ENCODE measurements at places on chromosomes 7 and 10.

DNA sequence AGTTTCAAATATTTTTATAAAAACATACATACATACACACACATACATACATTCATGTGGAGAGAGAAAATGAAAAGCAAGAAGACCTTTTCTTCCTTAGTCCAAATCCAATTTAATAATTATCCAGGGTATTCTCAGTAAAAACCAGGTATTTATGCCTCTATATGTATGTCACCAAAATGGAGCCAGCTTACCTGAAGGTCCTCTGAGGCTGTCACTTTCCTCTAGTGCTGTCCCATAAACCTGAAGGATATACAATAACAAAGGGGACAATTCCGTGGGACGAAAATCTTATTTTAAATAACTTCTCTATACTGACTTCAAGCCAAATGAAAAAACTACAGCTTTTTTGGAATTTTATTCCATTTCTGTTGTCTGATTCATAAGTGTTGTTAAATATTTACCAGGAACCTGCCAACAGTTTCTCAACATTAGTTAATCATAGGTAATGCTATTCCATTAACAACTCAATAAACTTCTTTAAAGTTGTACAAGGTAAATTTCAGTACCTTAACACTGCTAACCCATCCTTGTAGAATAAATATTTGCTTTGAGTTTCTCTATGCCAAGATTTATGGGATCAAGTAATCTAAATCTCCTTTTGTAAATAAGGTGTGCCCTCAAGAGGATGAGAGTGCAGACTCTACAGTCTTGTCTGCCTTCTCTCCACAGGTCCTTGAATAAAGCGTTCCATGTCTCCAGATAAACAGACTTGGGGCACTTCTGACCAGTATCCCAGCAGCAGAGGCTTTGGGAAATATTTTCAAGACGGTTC, 260.3 kb downstream of the AHR start:
- DNase-seq, result no peak

DNA sequence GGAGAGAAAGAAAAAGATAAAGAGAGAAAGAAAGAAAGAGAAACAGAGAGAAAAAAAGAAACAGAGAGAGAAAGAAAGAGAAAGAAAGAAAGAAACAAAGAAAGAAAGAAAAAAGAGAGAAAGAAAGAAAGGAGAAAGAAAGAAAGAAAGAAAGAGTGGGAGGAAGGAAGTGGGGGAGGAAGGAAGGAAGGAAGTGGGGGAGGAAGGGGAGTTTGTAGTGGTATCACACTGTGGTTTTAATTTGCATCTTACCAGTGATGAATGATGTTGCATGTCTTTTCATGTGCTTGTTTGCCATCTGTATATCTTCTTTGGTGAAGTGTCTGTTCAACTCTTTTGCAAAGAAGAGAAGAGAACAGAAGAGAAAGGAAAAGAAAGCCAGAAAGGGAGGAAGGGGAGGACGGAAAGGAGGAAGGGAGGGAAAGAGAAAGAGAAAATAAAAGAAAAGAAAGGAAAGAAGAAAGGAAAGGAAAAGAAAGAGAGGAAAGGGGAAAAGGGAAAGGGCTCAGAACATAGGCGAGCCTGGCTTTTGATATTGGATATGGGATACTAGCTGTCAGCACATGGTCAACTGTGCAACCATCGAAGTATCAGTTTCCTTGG, 79.2 kb upstream of the FRMD4A start:
- no peak for DNase-seq

- no peak for DNase-seq
These were observed 968.6 kb upstream of the ZNF722 start for GRCh38 chr7:63030061-63030460.

- DNase-seq, result no peak
These were observed 142.9 kb upstream of the ITGB1 start for GRCh38 chr10:33100781-33101391.

DNA sequence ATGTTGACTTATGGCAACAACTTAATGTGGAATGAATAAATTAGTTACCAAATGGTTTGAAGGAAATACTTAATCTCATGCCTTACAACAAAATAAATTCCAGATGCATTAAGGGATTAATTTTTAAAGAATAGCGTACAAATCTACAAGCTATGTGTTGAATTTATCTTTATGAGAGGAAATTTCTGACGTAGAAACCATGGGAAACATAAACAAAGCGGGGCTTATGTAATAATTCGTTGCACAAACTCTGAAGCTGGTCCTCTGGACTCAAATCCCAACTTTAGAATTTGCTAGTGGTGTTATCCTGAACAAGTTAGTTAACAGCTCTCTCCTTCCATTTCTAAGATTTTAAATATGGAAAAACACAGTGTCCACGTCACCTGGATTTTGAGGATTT, 137.4 kb upstream of the CALCR start:
- DNase-seq, result no peak

GRCh38 chr7:29146057-29146706, at the start of gene CPVL:
Gene CPVL (minus strand): TSS chr7:29146537. CDS start chr7:29121061, 25,476 bp downstream.
- DNase-seq, result no peak

DNA sequence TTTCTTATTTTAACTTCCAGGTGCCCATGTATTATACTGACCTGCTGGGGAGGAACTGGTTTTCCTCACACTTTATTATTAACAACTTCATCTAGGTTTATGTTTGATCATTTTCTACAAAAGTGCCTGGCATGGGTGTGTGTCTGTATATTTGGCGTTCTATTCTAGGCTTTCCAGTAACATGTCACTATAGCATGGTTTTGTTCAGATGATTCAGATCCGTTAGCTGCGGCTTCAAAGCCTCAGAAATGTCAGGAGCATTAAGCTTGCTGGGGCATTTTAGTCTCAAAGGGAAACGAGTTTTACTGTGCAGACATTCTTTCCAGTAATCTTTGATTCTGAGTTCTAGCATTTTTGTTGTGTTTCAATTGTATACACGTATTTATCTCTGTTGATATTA, 2.3 kb downstream of the INPP5A start:
- no peak for DNase-seq

DNA sequence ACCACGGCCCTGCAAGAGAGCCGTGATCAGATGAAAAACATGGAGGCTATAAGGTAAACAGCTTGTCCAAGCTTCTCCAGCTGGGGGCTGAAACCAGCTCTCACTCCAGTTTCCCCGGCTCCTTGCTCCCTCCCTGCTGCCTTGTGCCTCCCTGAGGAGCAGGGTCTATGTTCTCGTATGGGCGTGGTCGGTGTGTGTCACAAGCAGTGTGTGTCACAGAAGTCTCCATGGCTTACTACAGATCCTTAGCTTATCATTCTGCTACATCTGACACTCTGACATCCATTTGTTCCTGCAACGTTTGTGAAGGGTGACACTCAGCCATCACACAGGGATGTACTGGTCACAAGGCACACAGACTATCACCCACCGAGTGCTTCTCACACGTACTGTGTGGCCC, 54.6 kb downstream of the CSGALNACT2 start:
- DNase-seq, result no peak

- no peak for DNase-seq
These were observed 36.5 kb downstream of the RAPGEF5 start for GRCh38 chr7:22320416-22320815.

DNA sequence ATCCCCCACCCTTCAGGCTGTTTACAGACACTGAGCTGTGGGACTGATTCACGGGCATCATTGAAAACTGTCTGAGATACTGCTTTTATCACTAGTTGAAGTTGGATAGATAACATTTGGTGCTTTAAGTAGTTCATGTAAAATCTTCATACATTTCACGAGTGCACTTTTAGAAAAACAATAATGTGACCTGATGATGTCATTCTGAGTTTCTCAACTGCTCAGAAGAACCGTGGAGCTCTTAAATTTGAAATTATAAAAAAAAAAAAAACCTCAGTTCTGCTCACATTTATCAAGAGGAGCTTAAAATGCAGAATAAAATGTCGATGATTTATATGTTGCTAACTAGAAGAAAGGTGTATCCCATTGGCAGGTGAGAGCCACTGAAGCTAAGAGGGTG, 81.5 kb downstream of the GALNT11 start:
- no peak for DNase-seq

DNA sequence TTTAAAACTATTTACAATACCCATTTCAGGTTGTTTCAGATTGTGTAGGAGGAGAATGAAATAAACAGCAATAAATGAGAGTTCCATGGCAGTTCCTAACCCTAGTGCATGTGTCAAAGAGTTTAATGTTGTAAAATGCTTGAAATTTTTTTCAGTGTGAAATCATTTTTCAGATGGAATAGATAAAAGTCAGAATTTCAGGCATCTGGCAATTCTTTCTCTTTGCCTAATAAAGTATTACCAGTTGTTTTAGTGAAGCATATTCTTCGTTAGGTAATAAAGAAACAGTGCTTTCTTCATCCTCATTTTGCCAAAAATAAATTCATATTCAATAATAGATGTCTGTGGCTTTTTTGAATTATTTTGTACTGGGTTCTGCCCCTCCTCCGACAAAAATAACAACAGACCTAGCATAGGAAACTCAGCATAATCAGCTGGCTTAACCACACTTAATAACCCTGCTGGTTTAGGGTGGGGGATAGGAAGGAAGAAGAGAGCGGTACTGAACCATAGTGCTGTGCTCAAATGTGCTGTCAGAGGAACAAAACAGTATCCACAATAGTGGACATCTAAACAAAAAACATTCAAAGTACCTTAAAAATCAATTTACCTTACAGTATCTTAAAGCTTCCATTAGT, 39.1 kb downstream of the MINDY3 start:
- DNase-seq, result no peak

DNA sequence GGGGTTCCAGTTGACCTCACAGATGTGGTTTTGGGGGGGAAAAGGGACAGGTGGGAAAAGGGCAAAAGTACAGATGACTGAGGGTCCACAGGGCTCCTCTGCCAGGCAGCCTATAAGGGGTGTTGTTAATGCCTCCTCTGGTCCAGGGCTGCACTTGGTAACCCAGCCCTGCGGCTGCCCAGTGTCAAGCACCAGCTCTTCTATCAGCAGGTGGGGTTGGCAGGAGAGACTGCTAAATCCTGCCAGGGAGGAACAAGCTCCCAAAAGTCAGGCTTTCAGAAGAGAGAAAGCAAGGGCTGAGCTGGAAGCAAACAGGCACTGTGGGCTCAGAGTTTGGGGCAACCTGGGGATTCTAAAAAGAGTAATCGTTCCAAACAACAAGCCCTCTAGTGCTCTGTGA, 39.1 kb downstream of the LRRC20 start:
- no peak for DNase-seq

DNA sequence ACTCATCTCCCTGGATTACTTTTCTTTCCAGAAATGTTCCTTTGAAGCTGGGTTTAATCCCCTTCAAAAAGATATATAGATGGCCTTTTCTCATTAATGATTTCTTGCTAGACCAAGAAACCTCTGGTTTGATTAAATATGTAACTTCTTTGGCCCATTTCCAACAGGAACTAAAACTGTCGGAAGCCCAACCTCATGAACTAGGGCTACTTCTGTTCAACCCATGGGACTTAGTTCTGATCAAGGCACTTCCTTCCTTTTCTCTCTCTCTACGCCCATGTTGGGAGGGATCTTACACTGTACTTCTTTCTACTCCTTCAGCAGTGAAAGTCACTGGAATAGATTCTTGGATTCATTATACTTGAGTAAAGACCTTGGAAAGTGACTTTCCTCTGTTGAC, 83.6 kb downstream of the TMEM106B start:
- DNase-seq, result no peak

- no peak for DNase-seq
These were observed 12.8 kb downstream of the SUN1 start for GRCh38 chr7:845091-845490.

DNA sequence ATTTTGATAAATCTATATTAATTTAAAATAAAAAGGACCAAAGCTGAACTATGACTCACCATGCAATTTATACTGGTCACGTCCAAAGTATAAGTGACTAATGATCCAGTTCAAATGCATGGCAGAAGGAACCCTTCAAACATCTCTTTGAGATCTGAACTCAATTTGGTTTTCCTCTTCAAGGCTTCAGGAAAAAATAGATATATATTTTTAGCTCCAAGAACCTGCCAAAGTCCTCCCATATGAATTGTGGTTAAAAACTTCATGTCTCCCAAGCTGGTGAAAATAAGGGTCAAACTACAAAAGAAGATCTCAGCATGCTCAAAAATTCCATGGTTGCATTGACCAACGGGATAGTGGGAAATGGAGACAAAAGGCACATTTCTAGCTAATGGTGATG, 34.6 kb upstream of the PDE1C start:
- no peak for DNase-seq

GRCh38 chr7:28613262-28613661, 200.9 kb downstream of the CREB5 start:
- no peak for DNase-seq

- no peak for DNase-seq
These were observed 67.4 kb downstream of the VWC2 start for GRCh38 chr7:49840751-49841405.

DNA sequence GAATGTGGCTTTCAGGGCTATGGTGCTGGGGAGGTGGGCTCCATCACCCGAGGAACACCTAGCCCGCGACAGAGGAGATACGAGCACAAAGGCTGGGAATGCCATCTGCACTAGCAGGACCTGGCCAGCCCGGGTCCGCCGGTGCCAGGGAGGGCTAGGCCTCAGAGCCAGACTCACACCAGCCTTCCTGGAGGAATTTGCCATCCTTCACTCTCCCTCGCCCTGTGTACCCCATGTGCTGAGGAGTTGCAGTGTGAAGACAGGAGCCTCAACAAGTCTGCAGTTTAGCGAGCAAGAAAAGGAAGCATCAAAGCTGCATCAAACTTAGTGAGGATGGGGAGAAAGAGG, 123.6 kb upstream of the JCAD start:
- no peak for DNase-seq

DNA sequence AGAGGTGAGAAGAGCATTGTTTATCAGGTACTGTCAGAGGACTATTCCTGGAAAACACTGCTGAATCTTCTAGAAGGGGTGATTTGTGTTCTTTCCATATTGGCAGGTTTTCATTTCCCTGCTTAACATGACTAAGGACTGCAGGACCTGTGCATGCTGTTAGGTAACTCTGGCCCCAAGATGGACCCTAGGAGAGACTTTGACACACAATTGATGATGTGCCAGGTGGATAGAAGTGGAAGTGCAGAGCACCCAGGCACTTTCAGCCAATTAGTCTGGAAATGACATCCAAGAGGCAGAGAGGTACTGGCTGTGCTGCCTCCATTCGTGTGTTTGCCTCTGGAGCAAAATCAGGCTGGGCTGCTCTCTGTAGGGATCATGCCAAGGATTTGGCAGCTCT, 496.3 kb upstream of the GALNT17 start:
- DNase-seq, result no peak

DNA sequence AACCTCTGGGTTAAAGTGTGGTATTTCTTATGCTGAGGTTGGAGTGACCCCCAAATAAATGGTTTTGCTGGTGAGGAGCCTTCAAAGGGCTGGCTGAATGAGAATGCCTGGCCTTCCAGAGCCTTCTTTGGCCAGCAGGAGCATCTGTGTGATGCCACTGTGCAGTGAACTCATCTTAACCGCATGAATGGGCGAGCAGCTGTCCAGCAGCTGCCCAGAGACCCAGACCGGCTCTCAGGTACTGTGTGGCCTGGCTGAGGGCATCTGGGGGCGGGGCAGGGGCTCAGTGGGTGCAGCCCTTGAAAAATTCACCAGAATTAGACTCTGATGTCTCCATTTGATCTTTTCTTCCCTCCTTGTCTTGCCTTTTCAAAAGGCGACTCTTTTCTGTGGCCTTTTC, 59.0 kb downstream of the SYPL1 start:
- DNase-seq, result no peak

All from cortex of kidney (tissue), 1 donor.